ENCODE measurements at places on chromosomes 6 and 20. TPM values are rescaled to one million over a fixed set of nuclear protein-coding genes. Genes with fewer than 3 reads are reported as not detected.

GRCh38 chr20:38566036-38566598, 14.9 kb upstream of the ADIG start:
- no peak for DNase-seq

GRCh38 chr20:1827974-1828785, 67.0 kb upstream of the SIRPA start:
- no peak for DNase-seq

Gene CALHM6
- total RNA-seq = 8.2 TPM

- DNase-seq = no peak
Observed at GRCh38 chr20:53611449-53611894, 17.8 kb upstream of the ZNF217 start.

DNA sequence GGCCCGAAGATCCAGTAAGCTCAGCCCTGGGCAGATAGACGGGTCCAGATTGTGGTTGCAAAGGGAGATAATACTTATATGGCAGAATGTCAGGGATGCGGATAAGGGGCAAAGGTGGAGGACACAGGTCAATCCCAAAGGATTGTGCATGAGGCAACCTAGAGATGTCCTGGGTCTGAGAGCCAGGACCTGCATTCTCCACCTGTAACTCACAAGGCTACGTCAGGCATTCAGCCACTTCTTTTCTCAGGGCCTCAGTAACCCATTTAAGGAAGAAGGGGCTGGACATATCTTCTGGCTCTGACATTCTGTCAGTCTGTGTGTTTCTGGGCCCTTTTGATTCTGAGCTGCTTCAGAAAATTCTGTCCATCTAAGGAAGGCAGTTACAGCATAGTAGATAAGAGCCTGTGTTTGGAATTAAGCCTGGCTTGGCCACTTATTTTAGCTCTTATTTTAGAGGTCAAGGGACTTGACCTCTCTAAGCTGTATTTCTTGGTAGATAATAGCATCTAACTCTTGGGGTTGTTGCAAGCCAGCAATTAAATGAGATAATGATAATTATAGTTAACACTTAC, 40.2 kb downstream of the CNBD2 start:
- no peak for DNase-seq

Gene ARFRP1
- total RNA-seq = 71.2 TPM

Data from kidney (tissue), 22 donors.